ENCODE measurements at places on chromosomes 1 and 21.

- no peak for DNase-seq
These were observed 3.4 kb upstream of the TEX35 start for GRCh38 chr1:178509414-178510007.

DNA sequence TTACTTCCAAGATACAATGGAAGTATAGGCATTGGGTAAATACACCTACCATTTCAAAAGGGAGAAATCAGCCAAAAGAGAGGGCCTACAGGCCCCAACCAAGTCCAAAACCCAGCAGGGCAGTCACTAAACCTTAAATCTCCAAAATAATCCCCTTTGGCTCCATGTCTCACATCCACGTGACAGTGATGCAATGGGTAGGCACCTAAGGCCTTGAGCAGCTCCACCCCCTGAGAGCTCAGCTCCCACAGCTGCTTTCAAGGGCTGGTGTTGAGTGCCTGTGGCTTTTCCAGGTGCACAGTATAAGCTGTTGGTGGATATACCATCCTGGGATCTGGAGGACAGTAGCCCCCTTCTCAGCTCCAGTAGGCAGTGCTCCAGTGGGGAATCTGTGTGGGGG is 72.5 kb downstream of the UROD start:
- DNase-seq = no peak

DNA sequence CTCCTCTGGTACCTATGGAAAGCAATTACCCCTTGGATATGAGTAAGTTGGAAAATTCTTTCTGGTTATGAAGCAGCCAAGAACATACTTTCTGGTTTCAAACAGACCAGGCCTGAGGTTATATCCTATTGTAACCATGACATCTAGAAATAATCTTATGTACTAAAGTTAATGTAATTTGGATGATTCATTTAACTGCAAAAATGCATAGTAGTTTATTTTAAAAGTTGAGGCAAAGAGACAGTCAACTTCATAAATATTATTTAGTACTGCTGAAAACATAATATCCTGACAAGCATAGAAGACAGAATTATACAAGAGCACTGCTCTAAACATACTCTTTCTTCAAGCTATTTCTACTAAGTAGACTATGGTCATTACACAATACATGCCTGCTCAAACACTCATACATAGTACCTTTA is 25.5 kb downstream of the ODF2L start:
- DNase-seq = peak; percentile 79

- DNase-seq = no peak
These were observed 15.3 kb downstream of the TOMM20 start for GRCh38 chr1:235113183-235113917.

DNA sequence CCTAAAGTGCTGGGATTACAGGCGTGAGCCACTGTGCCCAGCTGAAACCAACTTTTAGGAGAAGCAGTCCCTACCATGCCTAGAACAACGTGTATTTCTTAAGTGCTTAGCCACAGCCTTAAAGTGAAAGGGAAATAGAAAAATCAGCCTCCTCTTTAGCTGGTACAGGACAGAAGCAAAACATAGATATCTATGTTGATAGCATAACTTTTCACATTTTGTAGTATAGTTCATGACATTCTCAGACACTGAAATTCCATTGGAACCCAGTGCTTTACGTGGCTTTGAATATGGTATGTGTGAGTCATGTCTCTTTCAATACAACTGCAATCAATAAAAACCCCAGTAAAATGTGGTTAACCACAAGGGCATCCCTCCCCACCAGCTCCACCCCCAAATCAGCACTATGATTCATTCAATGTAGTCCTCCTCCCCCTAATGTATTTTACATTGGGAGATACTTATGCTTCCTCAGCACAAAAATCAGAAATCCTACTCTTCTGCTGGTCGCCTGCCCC is 32.1 kb downstream of the TGFB2 start:
- peak; percentile 97 for DNase-seq

DNA sequence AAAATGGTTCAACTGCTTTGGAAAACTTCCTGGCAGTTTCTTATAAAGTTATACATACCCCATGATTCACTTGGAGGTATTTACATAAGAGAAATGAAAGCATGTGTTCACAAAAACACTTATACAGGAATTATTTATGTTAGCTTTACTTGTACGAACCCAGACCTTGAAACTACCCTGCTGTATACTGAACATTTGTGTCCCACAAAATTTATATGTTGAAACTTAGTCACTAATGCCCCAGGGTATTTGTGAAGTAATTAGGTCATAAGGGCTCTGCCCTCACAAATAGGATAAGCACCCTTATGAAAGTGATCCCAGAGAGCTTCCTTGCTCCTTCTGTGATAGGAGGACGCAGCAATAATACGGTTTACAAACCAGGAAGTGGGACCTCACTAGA is 42.7 kb upstream of the B3GALT2 start:
- DNase-seq = no peak

Measured in fibroblast of skin of left quadriceps (primary cell).